ENCODE measurements at places on chromosomes 7 and 10.

GRCh38 chr10:65194555-65194954, 1673.4 kb downstream of the REEP3 start:
- H3K27ac ChIP-seq, result no peak overlapping the region
- DNase-seq, result no peak
- H3K27me3 ChIP-seq, result no peaks in the 10 kb centered on the region
- H3K36me3 ChIP-seq, result no peaks in the 10 kb centered on the region

DNA sequence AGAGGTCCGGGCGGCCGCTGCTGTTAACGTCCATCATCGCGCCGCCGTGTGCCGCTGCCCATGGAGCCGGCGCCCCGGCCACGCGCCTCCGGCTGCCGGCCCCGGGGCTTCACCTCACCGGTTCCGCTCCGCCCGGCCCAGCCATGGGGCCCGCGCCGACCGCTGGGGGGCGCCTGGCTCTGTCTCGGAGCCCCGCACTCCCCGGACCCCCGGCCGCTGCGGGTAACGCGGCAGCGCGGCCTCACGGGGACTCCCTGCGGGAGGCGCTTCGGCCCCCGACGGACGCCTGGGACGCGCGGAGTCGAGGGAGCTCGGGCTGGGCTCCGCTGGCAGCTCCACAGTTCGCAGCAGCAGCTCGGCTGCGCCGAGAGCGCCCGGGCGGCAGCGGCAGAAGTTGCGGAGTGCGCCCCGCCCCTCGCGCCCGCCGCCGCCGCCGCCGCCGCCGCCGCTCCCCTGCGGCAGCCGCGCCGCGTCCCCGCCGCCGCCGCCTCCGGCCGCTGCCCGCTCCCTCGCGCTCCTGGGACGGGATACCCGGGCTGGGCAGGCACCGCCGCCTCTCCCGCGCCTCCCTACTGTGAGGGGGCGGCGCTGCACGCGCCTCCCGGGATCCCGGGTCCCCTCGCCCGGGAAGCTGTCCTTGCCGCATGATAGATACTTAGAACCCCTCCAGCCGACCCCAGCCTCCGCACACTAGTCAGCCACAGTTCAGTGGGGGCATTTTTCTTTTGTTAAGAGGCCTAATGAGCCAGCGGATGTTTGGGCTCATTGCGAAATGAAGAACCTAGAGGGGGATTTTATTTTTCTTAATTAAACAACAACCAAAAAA, at the start of gene HTR7:
Gene HTR7, minus strand, starts transcription at position 405 of the 826 bp plus-strand sequence. Its CDS starts 368 bp downstream, at position 37.
- no peaks in the 10 kb centered on the region for H3K36me3 ChIP-seq
- DNase-seq, result peak; percentile 56

DNA sequence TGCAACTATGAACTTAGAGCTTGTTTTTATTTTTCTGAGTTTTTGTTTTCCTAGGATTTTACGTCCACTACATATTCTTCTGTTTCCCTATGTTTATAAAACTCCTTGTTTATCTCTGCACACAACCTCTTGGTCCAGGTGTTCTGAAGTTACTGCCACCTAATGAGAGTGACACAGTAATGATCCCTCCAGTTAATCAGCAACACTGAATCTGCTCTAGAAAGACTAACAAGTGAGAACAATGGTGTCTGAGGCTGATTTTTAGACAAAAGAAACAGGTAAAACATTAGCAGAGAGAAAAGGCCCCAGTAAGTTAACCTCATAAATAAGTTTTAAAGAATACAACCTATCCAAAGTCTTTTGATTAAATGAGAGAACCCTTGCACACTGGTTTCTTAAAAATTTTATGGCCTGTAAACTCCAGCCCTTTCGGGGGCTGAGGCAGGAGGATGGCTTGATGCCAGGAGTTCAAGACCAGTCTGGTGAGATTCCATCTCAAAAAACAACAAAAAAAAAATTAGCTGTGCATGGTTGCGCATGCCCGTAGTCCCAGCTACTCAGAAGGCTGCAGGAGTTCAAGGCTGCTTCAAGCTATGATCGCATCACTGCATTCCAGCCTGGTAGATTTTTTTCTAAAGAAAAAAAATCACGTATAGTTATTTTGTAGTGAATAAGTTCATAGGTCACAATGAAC, 397.6 kb downstream of the MAGI2 start:
- H3K4me1 ChIP-seq, result no peaks in the 10 kb centered on the region
- H3K4me3 ChIP-seq, result no peak overlapping the region
- no peak for DNase-seq
- H3K36me3 ChIP-seq, result no peaks in the 10 kb centered on the region
- no peaks in the 10 kb centered on the region for H3K27me3 ChIP-seq

GRCh38 chr10:27100813-27101347, 586 bp upstream of the ANKRD26 start:
- peaks cover 1% of the 10 kb centered on the region for H3K27me3 ChIP-seq
- peak; percentile 57 for DNase-seq
- peaks cover 46% of the 10 kb centered on the region for H3K4me1 ChIP-seq
- H3K4me3 ChIP-seq, result peak overlapping the region; percentile 91

GRCh38 chr10:65367706-65368105, 1558.1 kb upstream of the LRRTM3 start:
- no peak overlapping the region for H3K4me3 ChIP-seq
- no peak overlapping the region for H3K27ac ChIP-seq
- no peak for DNase-seq
- no peaks in the 10 kb centered on the region for H3K4me1 ChIP-seq

DNA sequence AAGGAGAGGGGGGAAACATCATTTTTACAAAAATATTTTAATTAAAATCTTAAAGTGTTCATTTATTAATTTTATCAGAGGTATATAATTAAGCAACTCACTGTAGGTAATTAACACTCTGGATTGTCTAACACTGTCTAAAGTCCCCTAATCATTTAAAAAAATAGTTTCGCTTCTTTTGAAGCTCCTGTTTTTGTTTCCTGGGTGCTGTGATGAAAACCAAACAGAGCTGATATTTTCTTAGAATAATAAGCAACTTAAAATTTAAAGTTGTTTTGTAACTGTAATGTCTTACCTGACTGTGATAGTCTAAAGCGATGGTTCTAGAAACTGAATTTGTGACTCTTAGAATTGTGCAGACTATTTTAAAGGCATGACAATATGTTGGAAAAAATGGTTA, 961.0 kb downstream of the GATA3 start:
- H3K36me3 ChIP-seq, result peaks cover 21% of the 10 kb centered on the region
- H3K27ac ChIP-seq, result peak overlapping the region; percentile 85
- H3K4me3 ChIP-seq, result peak overlapping the region; percentile 4
- peaks cover 48% of the 10 kb centered on the region for H3K4me1 ChIP-seq
- H3K27me3 ChIP-seq, result no peaks in the 10 kb centered on the region

Data from activated CD8-positive, alpha-beta T cell treated with anti-CD3 and anti-CD28 coated beads for 36 hours (primary cell).